ENCODE measurements at places on chromosomes 2 and 18.
A peak's percentile ranks its signal among the peaks of the same experiment; 100 is the strongest.

DNA sequence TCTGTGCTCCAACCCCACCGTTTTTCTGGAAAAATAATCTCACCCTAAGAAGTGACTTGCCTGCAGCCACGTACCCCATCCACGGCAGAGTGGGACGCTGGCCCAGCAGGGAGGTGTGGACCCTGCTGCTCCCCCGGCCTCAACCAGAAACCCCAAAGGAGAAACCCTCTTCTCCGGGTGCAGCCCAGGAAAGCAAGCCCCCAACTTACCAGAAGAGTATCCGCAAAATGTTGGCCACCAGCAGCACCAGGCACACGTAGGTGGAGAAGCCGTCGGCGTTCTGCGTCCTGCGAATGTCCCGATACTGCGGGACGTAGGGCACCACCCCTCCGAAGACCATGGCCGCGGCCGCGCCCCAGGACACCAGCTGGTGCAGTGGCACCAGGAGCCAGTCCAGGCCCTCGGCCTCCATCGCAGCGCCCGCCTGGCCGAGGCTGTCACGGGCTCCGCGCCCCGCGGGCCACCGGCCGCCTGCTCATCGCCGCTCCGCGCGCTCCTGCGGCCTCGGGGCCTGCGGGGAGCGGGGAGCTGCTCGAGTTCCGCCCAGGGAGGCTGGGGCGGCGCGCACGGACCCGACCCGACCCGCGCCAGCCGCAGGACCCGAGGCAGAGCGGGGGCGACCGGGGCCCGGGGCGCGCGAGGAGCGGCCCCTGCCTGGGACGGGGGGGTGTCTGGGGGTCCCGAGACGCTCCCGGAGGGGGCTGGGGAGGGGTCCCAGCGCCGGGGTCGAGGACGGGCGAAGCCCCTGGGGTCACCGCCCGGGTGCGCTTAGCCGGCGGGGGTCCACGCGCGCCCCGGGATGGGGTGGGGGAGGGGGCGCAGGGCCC is 725 bp downstream of the SLC66A2 start:
- peak; percentile 33 for DNase-seq

DNA sequence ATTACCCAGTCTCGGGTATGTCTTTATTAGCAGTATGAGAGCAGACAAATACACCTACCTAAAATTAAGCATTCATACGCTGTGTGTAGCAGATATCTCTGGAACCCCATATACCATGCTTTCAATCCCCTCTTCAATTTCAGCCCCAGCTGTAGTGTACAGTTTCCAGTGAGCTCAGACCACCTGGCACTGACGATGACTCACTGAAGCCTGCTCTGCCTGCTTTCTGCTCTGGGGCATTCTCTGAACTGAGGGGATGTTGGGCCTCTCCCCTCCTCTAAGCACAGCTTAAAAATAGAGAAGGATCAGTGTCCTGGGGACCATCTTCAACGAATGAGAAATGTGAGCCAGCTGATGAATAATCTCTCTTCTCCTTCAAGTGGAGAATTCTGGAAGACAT is 8.7 kb upstream of the CCL20 start:
- peak; percentile 25 for DNase-seq

DNA sequence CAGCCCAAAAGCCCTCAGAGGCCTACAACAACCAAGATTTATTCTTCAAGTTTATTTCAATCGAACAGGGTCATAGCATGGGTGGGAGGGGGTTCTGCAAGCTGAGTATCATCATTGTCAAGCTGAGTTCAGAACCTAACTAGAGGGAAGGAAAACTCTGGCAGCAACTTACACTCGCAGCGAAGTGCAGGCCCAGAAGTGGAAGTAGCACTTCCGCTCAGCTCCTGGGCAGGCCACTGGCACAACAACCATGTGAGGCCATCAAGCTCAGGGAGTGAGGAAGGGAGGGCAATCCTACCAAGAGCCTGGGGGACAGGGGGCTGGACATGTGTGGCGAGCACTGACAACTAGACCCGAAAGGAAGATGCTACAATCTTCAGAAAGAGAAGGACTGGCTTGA is 4.8 kb downstream of the UXS1 start:
- no peak for DNase-seq

GRCh38 chr18:2984091-2984490 is 28.9 kb downstream of the LPIN2 start:
- DNase-seq: no peak

- no peak for DNase-seq
Observed at GRCh38 chr2:177161741-177162460, 50.7 kb upstream of the HNRNPA3 start.

DNA sequence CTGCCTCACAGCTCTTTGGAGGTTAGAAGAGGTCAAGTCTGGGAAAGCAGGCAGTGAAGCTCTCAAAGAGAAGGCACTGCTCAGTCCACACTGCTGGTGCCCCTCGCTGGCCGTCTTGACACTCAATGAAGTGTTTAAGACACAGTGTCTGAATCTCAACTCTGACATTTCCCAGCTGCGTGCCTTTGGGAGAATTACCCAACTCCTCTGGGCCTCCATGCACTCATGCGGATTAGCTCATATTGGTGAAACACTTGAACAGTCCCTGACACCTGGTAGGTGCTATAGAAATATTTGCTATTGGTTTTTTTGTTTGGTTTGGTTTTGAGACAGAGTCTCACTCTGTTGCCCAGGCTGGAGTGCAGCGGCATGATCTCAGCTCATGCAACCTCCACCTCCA is 281.0 kb downstream of the SRBD1 start:
- DNase-seq: no peak

Data from stimulated activated naive CD8-positive, alpha-beta T cell treated with anti-CD3 and anti-CD28 coated beads, Interleukin-15, Interleukin-2, amounts not matched to agents 100 U/mL and 50 U/mL, for 24 hours (primary cell).